Adrenal gland (tissue), 19 donors: ENCODE measurements at places on chromosomes 2 and 18. TPM values are rescaled to one million over a fixed set of nuclear protein-coding genes. Genes with fewer than 3 reads are reported as not detected.

DNA sequence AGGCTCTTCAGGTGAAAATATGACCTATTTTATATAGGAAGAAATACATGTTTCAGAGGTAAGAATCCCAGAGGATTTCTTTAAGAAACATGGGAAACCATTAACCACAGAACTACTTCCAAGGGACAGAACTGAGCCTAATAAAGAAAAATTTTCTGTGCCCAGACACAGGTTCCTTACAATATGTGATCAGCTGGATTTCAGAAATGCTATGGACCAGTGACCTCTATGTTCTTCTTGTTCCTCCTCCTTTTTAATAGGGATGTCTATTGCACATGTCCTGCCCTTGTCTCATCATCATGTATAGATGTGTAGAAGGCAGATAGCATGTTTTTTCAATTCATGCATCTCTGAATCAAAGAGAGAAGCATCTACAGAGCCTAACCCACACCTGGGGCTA is 836.6 kb downstream of the RNF144A start:
- no peak for DNase-seq

DNA sequence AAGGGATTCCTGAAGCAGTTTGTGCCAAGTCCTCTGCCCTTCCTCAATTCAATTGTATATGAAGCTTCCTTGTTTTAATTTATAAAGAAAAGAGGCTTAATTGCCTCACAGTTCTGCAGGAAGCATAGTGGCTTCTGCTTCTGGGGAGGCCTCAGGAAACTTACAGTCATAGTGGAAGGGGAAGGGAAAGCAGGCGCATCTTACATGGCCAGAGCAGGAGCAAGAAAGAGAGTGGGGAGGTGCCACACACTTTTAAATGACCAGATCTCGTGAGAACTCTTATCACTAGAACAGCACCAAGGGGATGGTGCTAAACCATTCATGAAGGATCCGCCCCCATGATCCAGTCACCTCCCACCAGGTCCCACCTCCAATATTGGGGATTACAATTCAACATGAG is 114.2 kb downstream of the SGPP2 start:
- no peak for DNase-seq

DNA sequence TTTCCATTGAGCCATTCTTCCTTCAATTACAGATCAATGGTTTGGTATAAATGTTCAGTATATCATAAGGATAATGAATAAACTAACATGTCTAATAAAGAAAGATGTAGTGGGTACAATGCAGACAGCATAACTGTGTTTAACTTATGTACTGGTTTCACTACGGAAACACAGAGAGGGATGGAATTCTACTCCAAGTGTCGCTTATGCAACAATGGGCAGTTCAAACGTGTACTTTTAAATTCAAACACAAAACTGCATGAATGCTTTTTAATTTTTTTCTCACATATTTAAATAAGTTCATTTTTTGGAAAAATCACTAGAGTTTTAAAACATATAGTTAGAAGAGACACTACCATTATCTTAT is 74.7 kb downstream of the COBLL1 start:
- no peak for DNase-seq

PLEK gene
- 7.4 TPM for polyA plus RNA-seq

CLEC4F gene
- polyA plus RNA-seq = not detected

MOCOS gene
- polyA plus RNA-seq = 48.1 TPM

PDE1A gene
- polyA plus RNA-seq = 6.3 TPM

C1QL2 gene
- not detected for polyA plus RNA-seq
